ENCODE measurements at places on chromosomes 2 and 18.

DNA sequence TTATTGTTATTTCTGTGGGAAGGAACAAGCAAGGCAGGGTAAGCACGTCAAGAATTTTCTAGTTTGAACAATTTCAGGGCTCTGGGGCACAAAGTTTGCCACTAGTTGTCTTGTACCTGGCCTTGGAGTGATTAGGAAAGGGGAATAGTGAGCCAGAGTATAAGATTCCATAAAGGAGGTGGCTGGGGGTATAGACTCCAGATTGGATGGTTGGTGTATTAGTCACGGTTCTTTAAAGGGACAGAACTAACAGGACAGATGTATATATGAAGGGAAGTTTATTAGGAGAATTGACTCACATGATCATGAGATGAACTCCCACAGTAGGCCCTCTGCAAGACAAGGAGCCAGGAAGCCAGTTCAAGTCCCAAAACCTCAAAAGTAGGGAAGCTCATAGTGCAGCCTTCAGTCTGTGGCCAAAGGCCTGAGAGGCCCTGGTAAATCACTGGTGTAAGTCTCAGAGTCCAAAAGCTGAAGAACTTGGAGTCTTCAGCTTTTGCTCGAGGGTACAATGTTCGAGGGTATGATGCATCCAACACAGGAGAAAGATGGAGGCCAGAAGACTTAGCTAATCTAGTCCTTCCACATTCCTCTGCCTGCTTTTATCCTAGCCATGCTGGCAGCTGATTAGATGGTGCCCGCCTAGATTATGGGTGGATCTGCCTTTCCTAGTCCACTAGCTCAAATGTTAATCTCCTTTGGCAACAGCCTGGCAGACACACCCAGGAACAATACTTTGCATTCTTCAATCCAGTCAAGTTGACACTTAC is 31.5 kb upstream of the PTPRM start:
- no peak for DNase-seq

DNA sequence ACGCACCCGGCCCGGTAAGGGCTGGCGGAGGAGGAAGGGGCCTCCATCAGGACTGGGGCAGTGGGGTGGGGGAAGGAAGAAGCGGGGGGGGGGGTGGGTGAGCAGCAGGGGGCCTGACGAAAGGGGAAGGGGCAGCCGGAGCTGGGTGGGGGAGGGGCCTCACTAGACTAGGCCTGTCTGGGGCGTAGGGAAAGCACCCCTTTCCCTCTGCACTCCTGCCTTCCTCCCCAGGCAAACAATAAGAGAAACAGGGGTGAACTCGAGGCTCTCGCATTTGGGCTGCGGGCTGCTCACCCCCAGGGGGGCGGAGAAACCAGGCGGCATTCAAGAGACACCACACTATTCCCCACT is 82.7 kb upstream of the POMC start:
- no peak for DNase-seq

- no peak for DNase-seq
Measured at GRCh38 chr2:191617575-191617974, 60.4 kb upstream of the NABP1 start.

DNA sequence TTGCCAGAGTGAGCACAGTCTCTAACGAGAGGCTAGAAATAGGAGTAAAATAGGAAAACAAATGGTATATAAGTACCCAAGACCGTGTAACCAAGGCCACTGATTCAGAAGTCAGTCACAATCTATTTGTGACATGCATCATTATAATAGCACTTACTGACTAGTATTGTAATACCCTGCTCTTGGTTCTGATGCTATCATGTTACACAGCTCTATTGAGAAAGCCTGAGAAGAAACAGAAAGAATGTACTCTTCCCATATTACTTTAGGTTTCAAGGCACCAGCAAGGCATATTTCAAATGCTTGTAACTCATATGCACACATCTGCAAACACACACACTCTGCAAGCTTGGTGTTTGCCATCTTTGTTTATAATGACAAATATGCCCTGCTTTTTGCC is 746.4 kb downstream of the SLC4A3 start:
- no peak for DNase-seq

Data from left hindlimb (tissue), 1 donor.